ENCODE measurements at places on chromosomes 13 and 19.

- DNase-seq: no peak
Measured at GRCh38 chr19:29671393-29672160, 6.3 kb downstream of the PLEKHF1 start.

- no peak for DNase-seq
Measured at GRCh38 chr19:11410682-11411081, 8.4 kb downstream of the RGL3 start.

GRCh38 chr13:79491715-79492114 is 10.8 kb downstream of the NDFIP2 start:
- DNase-seq: no peak

GRCh38 chr13:33008946-33009722 is 7.1 kb upstream of the KL start:
- DNase-seq: no peak

GRCh38 chr13:32783067-32783466 is 196.8 kb downstream of the PDS5B start:
- DNase-seq: no peak

- no peak for DNase-seq
Measured at GRCh38 chr19:18223860-18224524, 2.2 kb downstream of the PDE4C start.

GRCh38 chr19:29454109-29454508 is 71.7 kb upstream of the VSTM2B start:
- no peak for DNase-seq

GRCh38 chr19:36152019-36152351 is 262 bp downstream of the COX7A1 start:
- DNase-seq: no peak

DNA sequence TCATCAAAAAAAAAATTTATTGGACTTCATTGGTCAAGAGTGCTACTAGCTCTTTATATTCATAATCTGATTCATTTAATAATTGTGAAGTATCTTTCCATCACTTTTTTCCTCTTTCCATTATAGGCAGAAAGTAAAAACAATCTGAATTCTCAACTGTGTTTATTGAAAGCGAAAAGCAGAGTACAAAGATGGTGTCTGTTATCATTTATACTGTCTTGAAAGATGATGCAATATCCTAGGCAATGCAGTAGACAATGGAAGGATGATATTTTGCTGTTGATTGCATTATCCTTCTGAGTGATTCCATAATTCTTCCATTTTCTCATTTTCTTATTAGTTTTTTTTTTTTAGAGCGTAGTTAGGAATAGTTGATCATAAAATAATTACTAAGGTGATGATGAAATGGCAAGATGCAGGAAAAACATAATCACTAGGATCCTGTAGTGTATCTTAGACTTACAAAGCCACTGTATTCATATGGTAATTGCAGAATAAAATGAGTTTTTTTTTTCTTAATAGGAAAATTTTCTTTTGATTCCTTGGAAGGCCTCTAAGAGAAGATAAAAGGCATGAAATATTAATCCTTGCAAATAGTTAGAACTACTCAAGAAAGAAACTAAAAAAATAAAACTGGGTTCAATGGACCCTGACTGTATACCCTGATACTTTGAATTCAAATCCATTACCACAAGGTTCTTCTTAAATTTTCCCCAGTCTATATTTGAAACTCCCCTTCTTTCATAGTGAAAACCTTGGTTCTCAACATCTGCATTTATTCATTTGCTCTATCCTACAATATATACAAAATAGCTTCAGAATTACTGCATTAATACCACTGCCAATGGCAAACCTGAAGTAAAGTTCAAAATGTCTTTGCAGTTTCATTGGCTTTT is 11.6 kb downstream of the URI1 start:
- DNase-seq: no peak

- DNase-seq: no peak
Measured at GRCh38 chr13:99391781-99392469, 84.7 kb upstream of the GPR183 start.

DNA sequence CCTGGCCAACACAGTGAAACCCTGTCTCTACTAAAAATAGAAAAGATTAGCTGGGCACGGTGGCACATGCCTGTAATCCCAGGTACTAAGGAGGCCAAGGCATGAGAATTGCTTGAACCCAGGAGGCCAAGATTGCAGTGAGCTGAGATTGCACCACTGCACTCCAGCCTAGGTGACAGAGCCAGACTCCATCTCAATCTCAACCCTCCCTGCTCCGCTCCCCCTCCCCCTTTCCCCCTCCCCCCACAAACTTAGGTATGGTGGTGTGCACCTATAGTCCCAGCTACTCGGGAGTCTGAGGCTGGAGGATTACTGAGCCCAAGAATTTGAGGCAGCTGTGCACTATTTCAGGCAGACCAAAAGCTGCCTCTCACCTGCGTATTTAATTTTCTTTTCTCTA is 21.6 kb upstream of the RNF113B start:
- no peak for DNase-seq

GRCh38 chr13:29676941-29677452 is 81.5 kb upstream of the SLC7A1 start:
- no peak for DNase-seq

GRCh38 chr19:17211547-17212446 is 3.4 kb upstream of the USE1 start:
- DNase-seq: no peak

- DNase-seq: no peak
Measured at GRCh38 chr19:58252102-58252685, 23.5 kb downstream of the ZNF544 start.

DNA sequence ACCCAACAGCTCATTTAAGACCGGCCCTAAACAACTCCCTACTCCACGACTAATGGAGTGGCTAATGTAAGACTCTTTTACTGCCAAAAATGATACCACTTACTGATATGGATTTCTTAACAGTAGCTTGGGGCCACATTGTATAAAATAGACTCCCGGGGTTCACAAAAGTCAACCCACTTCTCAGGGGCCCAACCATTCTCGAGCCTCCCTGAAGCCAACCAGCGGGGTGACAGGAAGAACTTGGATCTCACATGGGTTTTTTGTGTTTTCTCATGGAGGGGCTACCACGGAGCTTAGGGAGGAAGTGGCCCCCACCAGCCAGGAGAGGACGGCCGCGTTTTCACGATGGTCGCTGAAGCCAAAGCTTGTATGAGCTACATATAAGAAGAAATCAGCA is 8.1 kb downstream of the MCF2L start:
- no peak for DNase-seq

DNA sequence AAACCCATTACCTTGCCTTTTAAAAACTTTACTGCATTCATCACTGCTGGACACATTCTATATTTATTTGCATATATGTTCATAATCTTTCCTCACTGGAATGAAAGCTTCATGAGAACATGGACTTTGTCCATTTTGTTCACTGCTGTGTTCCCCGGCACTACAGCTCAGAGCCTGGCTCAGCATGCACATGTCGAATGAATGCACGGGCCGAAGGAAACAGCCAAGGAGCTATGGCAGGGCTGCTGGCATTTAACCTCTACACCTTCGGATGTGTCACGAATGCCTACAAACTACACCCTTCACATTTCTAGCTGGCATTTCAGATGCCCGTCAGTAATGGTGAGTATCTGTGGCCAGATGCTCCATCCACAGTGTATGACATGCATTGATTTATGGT is 7.6 kb downstream of the MTIF3 start:
- DNase-seq: no peak

DNA sequence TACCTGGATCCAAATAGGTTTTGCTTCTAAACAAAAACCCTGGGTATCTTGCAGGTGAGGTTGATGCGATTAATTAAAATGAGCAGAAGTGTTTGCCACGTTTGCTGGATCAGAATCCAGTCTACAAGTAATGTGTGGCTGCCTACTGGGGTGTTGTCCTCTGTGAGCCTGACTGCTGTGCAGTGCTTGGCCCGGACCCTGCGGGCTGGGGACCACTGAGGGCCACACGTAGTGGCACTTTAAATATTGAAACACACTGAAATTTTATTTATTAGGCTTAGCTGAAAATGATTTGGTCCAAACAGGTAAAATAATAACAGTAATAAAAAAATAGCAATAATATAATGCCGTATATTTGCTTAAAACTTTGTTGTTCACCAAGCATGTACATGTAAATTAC is 338.0 kb downstream of the MYO16 start:
- no peak for DNase-seq

DNA sequence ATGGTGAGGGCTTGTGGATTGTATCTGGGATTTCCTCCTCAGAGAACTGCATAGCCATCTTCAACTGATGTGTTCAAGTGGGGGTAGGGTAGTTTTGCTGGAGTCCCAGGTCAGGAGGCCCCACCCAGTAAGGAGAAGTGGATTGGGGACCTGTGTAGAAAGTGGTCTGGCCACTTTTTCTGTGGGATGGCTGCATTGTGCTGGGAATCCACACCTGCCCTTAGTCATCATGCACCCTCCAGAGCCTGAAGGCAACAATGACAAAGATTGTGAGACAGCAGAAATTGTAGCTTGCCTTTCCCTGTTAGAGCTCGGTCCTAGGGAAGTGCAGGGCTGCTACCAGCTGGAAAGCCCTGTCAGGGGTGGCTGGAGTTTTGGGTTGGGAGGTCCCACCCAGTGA is 255.4 kb downstream of the NDFIP2 start:
- no peak for DNase-seq

DNA sequence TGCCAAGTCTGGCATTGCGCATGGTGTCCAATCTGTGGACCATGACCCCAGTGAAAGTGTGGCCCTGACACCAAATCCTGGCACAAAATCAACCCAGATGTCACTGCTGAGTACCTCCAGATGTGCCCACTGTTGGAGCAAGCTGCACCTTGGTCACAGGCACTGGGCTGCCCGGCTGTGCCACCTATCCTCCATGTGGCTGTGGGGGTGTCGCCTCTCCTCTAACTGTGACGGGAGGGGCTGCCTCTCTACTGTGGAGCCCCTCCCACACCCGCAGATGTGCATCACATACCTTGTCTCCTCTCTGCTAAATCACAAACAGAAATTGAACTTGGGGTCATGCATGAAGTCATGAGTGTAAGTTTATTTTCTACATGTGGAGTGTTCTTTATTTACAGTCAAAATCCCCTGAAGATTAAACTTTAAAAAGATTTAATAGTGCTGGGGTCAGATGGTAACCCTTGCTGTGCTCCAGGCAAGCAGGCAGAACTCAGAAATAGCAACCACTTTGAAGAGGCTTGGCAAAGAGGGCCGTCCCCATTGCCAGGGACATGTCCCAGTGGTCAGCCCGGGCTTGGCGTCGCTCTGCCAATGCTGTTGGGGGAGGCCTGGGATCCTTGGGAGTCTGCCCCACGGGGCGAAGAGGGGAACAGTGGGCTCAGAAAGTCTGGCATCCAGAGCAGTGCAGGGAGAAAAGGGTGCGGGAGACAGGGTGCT is 46.4 kb upstream of the ZNF536 start:
- DNase-seq: no peak

DNA sequence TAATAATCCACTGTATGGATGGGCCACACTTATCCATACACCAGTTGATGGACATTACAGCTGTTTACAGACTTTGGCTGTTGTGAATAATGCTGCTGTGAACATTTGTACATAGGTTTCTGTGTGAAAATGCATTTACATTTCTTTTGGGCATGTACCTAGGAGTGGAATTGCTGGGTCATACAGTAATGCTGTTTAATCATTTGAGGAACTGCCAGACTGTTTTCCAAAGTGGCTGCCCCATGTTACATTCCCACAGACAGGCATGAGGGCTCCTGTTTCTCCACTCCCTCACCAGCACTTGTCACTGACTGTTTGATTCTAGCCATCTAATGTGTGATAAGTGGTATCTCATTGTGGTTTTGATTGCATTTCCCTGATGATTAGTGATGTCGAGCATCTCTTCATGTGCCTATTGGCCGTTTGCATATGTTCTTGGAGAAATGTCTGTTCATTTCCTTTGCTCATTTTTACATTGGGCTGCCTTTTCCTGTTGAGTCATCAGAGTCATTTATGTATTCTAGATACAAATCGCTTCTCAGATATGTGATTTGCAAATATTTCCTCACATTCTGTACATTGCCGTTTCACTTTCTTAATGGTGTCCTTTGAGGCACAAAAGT is 12.8 kb downstream of the TMEM255B start:
- no peak for DNase-seq

GRCh38 chr19:13437919-13438618 is 68.2 kb downstream of the CACNA1A start:
- DNase-seq: no peak

- no peak for DNase-seq
Measured at GRCh38 chr13:113468029-113468428, 14.7 kb upstream of the ADPRHL1 start.

DNA sequence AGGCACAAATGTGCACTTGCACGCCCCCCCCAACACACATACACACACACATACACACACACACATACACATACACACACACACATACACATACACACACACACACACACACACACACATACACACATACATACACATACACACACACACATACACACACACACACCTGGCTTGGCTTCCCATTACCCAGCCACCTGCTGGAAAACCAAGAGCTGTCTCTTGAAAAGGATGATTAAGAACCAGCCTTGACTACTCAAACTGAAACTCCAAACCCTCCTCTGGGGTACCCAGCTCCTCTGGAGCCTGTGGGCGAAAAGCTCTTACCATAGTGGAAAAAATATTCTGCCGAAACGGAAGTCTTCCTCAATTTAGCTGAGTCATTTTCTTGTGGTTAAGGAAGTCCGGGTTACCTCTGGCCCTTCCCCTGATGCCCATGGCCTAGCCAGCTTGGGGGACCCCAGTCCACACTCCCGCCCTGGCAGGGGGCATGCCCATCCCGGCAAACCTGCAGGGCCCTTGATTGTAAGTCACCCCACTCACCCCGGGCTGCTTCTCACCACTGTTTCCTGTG is 21.9 kb downstream of the CEBPA start:
- no peak for DNase-seq

GRCh38 chr13:73000027-73000674 is 58.7 kb upstream of the KLF5 start:
- DNase-seq: no peak

DNA sequence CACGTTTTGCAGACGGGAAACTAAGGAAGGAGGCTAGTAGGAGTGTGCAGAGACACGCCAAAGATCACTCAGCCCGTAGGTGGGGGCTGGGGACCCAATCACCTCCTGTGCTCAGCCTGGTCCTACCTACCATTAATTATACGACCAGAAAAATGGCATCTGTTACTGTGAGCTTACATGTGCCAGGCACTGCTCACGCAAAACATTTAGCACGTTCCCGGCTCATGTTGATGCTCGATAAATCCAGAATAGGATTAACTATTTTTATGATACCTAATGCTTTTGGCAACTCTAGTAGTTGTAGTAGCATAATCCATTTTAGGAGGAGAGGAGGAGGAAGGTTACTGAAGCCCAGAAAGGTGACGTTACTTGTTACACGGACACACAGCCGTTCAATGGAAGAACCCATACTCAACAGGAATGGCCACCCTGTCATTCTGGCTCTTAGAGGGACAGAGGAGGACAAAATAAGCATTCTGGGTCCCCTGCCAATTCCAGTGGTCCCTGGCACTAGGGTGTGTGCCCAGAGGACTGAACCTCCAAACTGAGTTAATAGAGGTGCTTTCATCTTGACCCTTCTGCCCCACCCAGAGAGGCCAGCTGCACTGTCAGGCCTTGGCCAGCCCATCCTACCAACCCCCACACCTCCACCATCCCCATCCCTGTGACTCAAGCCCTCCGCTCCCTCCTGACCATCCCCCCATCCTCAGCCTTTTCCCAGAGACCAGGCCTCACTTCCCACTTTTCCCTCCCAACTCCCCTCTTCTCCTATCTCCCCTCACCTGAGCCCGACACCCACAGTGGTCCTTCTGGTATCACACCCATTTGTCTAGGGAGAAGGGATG is 5.0 kb upstream of the EML2 start:
- DNase-seq: peak; percentile 15

GRCh38 chr13:42992764-42993122 is 702 bp upstream of the EPSTI1 start:
- DNase-seq: no peak
